ENCODE measurements at places on chromosomes 1 and 21.

- no peak for DNase-seq
Measured at GRCh38 chr1:200231787-200232231, 178.0 kb downstream of the ZNF281 start.

DNA sequence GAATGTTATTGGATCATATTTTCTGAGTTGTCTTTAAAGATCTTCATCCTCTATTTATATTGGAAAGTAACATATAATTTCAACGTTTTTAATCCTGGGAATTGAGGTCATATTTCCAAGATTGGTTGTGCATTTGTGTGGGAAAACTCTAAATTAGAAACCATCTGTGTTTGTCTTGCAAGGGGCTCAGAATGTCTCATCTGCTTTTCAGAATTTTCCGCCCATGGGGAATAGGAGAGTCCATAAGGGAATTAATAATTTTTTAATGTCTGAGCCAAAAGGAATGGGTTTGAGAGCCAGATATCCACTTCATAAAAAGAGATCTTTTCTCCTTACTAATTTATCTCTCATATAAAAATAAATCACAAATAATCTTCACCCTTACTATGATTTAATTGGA lies 84.8 kb upstream of the MAP1LC3C start:
- DNase-seq, result no peak

DNA sequence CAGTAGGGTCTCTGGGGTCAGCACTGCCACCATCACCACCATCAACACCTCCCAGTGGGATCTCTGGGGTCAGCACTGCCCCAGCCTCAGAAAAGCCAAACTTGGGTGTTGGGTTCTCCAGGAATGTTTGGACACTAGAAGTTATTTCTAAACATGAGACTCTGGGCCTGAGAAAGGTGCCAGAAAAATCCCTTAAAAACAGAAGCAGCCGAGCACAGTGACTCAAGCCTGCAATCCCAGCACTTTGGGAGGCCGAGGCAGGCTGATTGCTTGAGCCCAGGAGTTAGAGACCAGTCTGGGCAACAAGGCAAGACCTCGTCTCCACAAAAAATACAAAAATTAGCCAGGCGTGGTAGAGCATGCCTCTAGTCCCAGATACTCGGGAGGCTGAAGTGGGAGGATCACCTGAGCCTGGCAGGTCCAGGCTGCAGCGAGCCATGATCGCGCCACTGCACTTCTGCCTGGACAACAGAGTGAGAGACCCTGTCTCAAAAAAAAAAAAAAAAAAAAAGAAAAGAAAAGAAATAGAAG lies 470 bp downstream of the PTAFR start:
- no peak for DNase-seq

DNA sequence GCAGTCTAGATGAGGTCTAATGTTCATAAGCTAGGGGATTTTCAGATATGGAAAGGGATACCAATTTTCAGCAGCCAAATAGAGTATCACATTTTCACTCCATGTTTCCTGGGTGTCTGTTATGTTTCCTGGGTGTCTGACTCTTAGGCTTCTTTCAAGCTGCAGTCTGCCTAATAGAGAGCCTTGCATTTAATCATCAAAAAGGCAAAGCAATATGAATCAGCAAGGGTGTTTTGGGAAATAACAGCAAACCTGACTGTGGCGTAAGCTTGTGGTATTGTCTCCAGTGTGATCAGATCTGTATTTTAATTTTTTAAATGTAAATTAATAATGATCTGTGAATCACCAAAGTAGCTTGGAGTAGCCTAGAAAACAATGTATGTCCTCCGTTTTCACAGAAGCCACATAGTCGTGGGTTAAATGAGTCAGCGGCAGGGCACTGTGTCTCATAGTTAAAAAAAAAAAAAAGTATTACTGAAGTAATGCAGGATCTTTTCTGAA lies 10.4 kb downstream of the LGALS8 start:
- DNase-seq, result peak; percentile 9

- DNase-seq, result no peak
Measured at GRCh38 chr1:51569284-51570062, 47.4 kb upstream of the OSBPL9 start.
